ENCODE measurements at places on chromosomes 1 and 21.

GRCh38 chr1:43472087-43472462 lies 18.3 kb upstream of the HYI start:
- no peak for DNase-seq

GRCh38 chr21:18522181-18522972 lies 118.8 kb upstream of the TMPRSS15 start:
- DNase-seq, result no peak

DNA sequence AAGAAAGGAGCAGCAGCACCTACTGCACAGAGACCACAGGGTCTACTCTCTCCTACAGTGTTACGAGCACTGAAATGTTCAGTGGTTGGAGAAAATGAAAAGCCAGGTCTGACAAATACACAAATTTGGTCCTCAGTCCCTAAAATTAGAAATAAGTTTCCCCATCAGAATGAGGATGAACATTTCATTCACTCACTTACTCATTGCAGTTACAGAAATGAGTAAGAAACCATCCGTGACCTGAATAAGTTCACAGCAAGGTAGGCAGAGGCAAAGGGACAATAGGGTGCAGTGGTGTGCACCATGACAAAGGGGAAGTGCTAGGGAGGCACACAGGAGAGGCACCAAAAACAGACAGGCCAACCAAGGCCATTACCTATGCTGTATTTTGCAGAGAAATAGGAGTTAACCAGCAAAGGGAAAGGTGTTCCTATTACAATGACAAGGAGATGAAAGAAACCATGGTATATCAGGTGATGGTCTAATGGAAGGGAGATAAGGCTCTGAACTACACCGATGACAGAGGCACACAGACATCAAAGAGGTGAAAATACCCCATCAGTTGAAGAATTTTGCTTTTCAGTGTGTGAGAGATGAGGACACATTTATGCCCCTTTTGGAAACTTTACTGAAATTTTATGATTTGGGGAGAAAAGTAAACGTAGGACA lies 29.4 kb downstream of the VAV3 start:
- peak; percentile 14 for DNase-seq

- no peak for DNase-seq
Observed at GRCh38 chr1:177566495-177566894, 395.7 kb downstream of the BRINP2 start.

- no peak for DNase-seq
Observed at GRCh38 chr1:92045766-92046495, 16.1 kb downstream of the EPHX4 start.

DNA sequence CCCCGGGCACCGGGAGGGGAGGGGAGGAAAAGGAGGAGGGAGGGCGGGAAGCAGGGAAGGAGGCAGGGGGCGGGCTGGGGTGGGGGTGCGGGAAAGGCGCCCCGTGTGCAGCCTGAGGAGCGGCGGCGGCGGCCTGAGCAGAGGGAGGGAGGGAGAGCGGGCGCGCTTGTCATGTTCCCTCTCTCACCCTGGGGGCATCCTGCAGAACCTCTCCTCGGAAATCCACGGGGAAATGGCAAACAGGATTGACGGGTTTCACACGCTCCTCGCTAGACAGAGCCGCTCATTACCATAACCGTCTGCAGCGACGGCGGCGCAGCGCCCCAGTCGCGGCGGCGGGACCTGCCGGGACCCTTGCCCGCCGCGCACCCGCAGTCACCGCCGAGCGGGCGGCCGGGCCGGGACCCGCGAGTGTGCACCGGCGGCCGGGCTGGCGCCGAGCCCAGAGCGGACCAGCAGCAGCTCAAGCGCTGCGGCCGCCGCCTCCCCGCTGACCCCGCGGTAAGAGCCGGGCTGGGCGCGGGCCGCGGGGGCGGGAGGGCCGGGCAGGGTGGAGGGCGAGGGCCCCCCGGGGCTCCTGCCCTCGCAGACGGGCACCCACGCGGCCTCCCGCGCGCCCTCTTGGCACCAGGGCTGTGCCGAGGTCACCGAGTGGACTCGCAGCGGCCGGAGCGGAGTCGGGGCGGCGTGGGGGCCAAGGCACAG lies at the start of gene SERTAD4:
TSS of gene SERTAD4 (plus strand) at position 286 of the 705 bp plus-strand sequence. CDS start 5,165 bp downstream, outside the sequence.
- no peak for DNase-seq

DNA sequence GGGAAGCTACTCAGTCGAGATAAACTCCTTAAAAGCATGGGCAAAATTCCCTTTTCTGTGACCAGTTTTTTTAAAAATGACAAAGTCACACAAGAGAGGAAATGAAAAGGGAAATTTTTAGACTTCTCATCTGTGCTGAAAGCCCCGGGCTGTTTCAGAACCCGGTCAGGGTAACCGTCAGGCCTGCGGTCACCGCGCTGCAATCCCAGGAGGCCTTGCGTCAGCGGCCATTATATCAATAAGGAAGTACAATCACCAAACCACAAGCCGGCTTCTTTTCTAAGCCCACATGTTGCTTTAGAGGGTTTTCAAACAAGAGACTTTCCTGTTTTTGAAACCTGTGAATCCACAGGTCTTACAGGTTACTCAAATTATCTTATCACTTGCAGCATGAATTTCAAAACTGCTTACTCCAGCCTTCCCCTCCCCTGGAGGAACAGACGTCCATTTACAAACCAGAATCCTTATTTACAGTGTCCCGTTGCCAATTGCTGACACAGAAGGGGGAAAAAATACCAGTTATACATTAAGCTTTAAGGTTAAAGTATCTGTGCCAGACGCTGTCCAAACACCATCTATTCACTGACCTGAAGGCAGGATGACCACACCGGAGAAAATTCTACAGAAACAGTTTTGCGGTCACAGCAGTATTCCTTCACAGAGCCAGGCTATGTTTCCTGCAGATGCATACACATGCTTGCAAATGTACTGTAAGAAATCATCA lies 165.3 kb downstream of the TOMM20 start:
- peak; percentile 91 for DNase-seq

DNA sequence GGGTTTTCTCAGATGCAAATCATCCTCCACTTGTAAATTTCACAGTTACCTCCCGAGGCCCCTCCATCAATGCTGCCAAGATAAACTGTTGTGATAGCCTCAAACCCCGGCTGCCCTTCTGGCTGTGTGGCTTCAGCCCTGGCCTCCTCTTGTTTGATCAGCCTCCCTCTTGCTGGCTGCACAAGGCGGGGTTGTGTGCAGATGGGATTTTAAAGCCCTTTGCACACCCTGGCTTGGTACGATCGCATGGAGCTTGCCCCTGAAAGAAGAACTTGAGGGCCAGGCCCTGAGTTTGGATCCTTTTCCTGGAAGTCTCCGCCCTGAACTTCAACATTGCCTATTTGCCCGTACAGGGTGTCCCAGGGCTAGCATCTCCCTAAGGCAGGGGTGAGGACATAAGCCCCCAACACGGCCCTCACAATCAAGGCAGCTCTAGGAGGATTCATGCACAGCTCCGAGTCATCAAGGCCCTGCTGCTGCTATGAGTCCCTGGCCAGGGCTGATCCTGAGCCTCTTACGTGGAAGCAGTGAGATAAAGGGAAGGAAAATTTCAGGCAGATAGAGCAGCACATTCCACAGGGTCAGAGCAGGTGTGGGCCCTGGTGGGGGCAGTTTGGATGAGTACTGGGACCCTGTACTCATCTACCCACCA lies 181.2 kb upstream of the VAMP3 start:
- DNase-seq, result no peak

- no peak for DNase-seq
Observed at GRCh38 chr1:70220517-70221237, 503 bp upstream of the SRSF11 start.

DNA sequence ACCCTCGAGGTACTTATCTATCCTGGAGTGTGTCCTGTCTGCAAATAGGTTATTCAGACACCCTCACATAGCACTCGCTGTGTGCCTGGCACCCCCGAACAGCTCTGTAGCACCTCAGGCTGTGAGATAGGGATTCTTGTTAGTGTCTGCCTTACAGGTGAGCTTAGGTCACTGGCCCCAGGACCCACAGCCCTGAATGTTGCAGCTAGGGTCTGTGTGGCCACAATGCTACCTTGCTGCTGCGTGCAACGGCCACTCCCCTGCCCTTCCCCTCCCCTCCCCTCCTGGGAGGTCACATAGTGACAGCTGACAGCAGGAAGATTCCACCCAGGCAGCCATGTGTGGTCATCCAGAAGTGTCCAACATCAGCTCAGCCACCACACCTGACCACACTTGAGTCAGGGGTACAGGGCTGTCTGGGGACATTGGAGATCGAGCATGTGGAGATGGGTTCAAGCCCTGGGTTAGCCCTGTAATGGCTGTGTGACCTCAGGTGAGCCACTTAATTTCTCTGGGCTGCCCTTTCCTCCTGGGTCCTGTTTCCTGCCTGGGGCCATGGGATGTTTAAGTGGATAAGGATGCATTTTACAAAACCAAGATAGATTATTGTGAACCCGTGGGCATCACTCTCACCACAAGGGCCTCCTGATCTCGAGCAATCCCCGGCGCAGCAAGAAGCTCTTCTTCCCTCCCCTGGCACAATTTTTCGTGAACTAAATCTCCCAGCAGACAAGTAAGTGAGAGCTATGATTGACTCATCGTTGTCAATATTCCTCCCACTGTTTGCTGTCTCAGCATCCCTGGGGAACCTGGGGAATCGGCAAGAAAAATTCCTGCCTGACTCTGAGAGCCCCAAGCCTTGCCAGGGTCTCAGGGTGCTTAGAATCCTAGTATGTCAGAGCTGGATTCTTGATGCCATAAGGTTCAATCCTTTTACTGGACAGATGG lies 208.7 kb downstream of the PTPRU start:
- DNase-seq, result no peak

- no peak for DNase-seq
Observed at GRCh38 chr1:236893626-236894545, 98.8 kb downstream of the MTR start.

- DNase-seq, result no peak
Observed at GRCh38 chr1:203629016-203629506, 2.4 kb downstream of the ATP2B4 start.

- DNase-seq, result no peak
Observed at GRCh38 chr1:153763365-153764225, 11.6 kb upstream of the SLC27A3 start.

- DNase-seq, result no peak
Observed at GRCh38 chr1:54581621-54582035, 33.6 kb downstream of the ACOT11 start.

- no peak for DNase-seq
Observed at GRCh38 chr1:91617285-91617765, 116.7 kb downstream of the CDC7 start.

- DNase-seq, result no peak
Observed at GRCh38 chr1:26541431-26541815, 11.9 kb downstream of the RPS6KA1 start.

GRCh38 chr1:6603238-6603914 lies 707 bp upstream of the KLHL21 start:
- peak; percentile 38 for DNase-seq

- no peak for DNase-seq
Observed at GRCh38 chr1:115088115-115088778, 1.1 kb downstream of the TSPAN2 start.

DNA sequence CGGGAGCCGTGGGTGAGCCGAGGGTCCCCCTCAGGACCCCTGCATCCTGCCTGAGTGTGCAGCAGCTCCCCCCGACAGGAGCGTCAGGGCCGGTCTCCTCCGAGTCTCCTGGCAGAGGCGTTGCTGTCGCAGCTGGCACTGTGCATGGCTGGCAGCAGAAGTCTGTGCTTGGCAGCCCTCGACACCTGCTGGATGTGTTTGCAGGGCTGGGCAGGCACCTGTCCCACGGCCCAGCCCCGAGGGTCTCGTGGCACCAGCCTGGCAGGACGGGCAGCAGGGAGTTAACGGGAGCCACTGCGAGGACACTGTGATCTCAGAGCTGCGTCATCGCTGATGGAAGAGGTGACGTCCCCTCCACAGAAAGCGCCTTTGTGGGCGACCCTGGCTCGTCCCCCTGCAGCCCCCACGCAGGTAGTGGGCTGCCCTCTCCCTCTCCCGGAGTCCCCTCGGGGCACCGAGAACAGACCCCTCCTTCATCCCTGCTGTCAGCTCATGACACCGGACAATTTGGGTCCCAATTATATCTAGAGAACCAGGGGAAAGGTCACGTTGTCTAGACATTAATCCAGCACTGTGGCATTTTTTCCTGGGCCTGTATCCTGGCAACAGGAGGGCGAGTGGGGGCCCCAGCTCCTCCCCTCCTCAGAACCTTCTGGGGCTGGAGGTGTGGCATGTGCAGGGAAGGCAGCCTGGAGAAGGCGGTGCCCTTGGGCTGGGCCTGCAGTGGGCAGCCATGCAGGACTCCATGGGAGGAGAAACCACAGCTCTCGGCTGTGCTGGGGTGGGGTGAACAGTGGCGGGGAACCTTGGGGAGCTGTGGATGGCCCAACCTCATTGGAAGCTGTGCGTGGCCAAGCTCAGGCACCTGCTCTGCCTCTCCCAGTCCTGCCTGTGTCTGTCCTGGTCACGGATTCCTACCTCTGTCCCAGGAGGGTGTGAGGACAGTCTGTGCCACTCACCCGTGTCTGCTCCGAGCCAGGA lies 15.4 kb downstream of the COL18A1 start:
- no peak for DNase-seq

DNA sequence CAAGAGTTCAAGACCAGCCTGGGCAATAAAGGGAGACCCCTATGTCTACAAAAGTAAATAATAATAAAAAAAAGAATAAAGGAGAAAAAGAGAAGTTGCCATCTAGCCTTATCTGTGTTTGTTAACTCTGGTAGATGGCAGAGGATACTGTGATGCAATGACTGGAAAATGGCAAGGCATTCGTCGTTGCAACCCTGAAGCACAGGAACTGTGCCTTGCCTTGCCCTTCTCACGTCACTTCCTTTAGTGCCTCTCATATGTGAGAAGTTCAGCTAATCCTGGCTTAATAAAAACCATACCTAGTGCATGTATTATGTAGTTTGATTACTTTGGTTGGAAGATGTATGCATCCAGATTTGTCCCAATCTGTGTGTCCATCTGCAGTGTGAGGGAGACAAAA lies 25.8 kb upstream of the PIGC start:
- DNase-seq, result no peak

GRCh38 chr1:183403498-183403897 lies 14.7 kb downstream of the NMNAT2 start:
- no peak for DNase-seq

DNA sequence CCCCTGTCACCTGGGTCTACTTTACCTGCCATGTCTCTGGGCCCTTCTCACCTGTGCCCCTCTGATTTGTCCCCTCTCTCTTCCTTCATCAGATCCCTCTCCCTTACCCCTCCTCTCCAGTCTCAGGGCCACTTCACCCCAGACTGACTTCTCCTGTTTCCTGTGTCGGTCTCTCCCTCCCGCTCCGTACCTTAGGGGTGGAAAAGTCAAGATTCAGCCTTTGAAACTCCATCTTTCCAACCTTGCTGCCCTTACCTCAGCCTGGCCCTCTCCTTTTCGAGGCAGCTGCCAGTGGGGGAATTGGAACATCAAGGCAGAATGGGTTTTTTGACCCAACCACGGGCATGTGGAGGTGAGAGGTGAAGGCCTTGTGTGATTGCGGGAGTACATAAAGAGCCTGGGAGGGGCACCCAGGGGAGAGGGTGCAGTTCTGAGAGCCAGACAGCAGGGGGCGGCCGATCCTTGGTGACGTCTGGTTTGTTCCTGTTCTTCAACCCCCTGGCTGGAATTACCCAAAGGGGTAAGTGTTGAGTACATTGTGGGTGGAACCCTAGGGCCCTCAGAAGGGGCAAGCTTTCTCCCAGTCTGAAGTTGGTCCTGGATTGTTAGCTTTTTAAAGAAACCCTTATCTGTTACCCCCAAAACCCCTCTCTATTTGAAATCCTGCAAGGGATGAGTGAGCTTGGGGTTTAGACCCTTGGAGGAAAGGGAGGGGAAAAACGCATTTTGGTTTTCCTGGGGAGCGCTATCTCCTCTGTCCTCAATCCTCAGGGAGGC lies 12.3 kb upstream of the DMBX1 start:
- DNase-seq, result peak; percentile 62

Data from CD4-positive, alpha-beta T cell treated with Interleukin-6 at 100 ng/mL for 8 hours (primary cell).